ENCODE measurements at places on chromosomes 4 and X.

- DNase-seq: peak; percentile 18
These were observed 44.8 kb downstream of the ATXN3L start for GRCh38 chrX:13275031-13275430.

DNA sequence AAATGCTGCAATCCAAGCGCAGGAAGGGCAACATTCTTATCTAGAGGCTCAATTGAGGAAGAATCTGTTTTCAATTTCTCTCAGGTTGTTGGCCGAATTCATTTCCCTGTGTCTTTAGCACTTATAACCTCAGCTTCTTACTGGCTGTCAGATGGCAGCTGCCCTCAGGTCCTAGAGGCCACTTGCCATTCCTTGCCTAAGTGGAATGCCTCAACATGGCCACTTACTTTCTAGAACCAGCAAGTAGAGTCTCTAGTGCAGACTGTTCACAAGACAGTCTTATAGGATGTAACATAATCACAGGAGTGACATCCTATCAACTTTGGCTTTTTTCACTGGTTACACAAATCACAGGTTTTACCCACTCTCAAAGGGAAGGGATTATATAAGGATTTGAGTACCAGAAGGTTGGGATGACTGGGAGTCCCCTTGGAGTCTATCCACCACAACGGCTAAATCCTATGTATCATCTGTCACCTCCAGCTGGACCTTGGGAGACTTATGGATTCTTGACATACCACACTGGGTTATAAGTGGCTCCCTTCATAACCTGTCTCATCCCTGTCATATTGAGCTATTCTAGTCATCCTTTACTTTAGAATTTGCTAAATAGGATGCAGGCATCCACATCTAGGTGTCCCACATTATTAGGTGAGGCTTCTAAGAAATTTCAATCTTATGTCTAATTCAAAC is 297.9 kb upstream of the CTSO start:
- no peak for DNase-seq

DNA sequence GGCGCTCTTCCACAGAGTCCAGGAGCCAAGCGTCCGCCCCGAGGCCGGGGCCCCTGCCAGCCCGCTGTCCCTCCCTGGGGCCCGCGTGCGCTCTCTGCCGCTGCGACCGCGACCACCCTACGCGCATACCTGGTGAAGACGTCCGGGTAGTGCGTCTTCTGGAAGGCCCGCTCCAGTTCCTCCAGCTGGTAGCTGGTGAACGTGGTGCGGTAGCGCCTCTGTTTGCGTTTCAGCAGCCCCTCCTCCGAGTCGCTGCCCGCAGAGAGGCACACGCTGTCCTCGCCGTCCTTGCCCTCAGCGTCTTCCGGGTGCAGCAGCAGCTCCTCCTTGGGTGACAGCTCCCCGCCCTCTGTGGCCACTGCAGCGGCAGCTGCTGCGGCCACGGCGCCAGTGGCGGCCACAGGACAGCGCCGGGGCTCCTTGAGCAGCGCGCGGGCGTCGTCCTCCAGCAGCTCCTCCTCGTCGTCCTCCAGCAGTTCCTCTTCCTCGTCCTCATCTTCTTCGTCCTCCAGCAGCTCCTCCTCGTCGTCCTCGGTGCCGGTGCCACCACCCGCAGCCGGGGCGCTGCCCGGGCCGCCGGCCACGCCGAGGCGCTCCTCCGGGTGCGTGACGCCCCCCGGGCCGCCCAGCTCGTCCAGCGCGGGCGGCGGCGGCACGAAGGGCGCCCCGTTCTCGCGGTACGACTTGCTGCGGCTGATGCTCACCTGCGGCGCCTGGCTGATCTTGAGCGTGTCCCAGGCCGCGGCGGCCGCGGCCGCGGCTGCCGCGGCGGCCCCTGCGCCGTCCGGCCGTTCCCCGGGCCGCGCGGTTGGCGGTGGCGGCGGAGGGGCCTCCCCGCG is 2.8 kb downstream of the ARX start:
- DNase-seq: no peak

- DNase-seq: no peak
These were observed 147.4 kb downstream of the LDB2 start for GRCh38 chr4:16750882-16751642.

- no peak for DNase-seq
These were observed 3.1 kb upstream of the MTMR1 start for GRCh38 chrX:150690126-150690525.

- DNase-seq: no peak
These were observed 168.5 kb downstream of the FAT4 start for GRCh38 chr4:125483278-125483677.

DNA sequence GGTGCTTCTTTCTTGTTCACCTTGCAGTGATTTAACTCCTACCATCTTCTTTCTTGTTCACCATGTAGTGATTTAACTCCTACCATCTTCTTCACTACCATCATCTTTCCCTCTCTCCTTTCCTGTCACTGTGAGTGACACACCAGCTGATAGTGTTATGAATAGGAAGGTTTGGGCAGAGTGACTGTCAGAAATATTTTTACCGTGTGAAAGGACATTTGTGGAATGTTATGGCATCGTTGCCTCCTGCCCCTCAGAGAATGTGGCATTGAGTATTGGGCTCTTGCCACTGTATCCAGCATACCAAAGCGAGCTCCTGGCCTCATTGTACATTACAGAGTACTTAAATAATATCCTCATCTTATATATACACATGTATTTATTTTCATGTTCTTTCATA is 90.8 kb upstream of the AMOT start:
- DNase-seq: no peak

DNA sequence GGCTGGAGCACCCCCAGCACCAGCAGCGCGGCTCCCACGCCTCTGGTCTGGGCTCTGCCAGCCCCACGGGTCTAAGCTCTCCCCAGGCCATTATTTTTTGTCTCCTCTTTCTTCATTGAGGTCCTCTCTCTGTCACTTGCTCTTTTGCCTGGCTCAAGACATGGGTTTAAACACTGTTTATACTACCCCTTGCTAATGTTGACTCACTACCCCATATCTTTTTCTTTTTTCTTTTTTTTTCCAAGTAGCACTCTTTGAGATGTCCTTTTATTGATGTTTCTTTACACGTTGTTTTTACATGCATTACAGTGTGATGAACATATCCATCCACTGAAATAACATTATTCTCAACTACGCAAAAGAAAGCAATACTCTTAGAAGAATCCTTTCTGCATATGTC is 1.7 kb upstream of the ERVMER34-1 start:
- no peak for DNase-seq

DNA sequence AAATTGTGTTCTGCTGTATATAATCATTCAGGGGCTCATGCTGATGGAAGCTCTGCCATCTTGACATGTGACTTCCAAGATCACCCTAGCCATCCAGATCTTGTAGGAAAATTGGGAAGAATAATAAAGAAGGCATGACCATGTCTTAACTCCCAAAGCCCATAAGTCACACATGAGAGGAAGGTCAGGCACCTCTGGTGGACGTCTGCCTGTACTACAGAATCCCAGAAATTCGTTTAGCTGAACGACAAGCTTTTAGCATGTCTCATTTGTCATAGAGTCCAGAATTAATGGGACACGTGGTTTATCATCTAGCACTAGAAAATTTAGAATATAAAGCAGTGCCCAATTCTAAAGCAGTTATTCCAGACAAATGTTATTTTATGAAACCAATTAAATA is 212.7 kb downstream of the CENPC start:
- DNase-seq: peak; percentile 7

GRCh38 chr4:3867403-3868100 is 101.4 kb downstream of the ADRA2C start:
- no peak for DNase-seq

- no peak for DNase-seq
These were observed at the start of gene XAGE5 for GRCh38 chrX:52811065-52811625. XAGE5 (plus strand) TSS chrX:52811287; CDS start chrX:52812567, 1,280 bp downstream.

DNA sequence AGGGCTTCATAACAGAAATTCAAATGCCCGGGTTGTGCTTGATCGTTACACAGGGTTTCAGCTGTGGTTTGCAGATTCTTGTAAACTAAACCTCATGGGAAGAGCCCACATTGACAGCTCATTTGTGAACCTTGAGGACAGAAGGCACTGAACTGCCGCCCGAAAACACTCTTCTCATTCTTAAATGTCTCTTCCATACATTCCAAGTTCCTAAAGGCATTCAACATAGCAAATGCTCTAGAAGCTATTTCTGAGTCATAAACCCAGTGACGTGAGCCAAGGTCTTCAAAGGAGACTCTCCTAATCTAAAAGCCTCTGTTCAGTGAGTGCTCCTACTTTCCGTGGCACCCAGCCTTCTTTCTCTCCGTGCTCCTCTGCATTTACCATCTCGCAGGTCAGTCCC is 737.8 kb upstream of the FRG1 start:
- no peak for DNase-seq

DNA sequence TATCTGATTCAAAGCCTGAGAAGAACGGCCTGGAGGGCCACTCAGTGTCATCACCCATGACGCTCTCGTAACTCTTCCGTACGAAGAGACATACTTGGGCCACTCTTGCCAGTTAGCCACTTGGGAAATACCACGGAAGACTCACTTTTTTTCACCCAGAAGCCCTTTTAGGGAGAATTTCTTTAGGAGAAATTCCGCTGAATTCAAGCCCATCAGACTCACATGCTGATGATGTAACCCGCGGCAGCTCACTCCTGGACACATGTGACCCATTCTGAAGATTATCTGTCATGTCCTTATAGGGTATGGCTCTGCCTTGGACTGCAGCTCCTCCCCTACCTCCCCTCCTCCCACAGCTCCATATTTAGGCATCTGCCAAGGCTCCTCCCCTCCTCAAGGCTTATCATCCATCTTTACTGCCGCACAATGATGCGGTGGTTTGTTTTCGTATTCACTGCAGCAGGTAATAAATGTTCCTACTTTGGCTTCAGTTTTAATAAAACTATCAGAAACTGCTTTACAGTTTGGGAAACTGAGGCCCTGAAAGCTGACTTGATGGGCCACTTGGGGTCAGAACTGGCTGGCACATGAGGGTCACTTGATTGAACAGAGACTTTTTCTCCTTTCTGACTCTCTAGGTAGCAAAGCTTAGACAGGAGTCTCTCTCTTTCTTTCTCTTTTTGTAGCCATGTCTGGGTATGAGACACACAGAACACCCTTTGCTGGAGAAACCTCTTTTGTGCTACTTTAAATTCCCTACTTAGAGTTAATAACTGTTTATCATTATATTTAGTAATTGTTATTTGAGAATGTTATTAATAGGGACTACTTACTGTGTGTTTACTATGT is 42.1 kb downstream of the RHOH start:
- peak; percentile 52 for DNase-seq

- peak; percentile 7 for DNase-seq
These were observed 843.4 kb downstream of the FSTL5 start for GRCh38 chr4:161320377-161320776.

DNA sequence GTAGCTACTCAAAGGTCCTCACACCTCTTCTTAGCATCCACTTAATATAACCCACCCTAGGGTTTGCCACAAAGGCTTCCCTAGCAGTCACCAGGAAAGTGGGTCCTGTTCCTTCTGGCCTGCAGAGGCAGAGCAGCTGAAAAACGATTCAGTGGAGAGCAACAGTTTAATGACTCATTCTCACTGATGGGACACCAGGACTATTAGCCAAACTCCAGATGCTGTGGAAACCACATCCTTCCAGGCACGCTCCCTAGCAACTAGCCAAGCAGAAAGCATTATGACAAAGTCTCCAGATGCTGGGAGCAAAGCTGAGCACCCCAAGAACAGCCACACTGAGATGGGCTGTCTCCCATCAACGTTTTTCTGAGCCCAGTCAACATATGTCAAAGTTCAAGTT is 30.3 kb upstream of the UTP14A start:
- DNase-seq: no peak

- no peak for DNase-seq
These were observed 279.2 kb upstream of the BOD1L1 start for GRCh38 chr4:13906727-13907126.

DNA sequence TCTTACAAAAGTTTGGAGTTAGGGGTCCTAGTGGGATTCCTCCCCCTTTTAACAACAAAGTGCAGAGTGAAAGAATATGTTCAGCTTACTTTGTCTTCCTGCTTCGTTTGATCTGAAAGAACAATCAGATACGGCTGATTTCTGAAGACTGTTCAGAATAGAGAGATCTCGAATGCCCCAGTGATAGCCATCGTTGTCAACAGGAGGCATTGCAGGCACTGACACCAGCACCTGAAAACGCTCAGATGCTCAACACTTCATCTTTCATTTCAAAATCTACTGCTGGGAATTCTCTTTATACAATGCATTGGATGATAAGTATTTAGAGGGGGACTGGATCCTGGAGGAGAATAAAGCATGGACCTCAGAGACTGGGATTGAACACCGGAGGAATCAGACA is 186.3 kb upstream of the TENM3 start:
- DNase-seq: no peak

- DNase-seq: no peak
These were observed 146.7 kb upstream of the SPOCK3 start for GRCh38 chr4:167380964-167381363.

GRCh38 chr4:87500092-87500462 is 29.1 kb downstream of the SPARCL1 start:
- DNase-seq: no peak

GRCh38 chr4:124946696-124947095 is 234.2 kb upstream of the ANKRD50 start:
- no peak for DNase-seq

GRCh38 chrX:133610056-133610455 is 194.8 kb upstream of the GPC4 start:
- no peak for DNase-seq

DNA sequence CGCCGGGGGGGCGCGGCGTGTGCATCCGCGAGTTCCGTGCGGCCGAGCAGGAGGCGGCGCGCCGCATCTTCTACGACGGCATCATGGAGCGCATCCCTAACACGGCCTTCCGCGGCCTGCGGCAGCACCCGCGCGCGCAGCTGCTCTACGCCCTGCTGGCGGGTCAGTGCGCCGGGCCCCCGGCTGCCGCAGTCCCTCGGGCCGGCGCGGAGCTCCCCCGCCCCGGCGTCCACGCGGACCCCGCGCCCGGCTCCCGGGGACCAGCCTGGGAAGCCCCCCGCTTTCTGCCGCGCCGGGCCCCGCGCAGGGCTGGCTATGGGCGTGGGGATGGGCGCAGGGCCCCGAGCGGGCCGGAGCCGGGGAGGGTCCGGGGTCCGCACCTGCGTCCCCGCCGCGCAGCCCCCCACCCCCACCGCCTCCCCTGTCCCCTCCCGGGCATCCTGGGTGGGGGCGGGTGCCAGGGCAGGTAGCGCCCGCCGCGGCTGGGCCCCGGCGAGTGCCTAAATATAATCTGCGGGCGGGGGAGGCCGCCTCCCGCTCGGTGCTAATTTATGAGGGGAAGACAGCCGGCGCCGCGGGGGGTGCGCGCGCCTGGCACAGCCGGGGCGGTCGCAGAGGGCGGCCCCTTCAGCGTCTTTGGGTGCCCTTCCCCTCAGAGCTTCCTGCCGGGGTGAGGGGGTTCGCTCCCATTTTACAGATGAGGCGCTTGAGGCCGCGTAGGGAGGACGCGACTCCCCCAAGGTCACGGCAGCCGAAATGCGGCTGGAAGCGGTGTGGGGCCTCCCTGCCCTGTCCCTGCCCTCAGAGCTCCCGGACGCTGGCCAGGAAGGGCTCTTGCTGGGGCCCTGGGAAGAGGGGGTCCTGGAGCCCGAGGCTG is 837 bp downstream of the NAT8L start:
- no peak for DNase-seq

DNA sequence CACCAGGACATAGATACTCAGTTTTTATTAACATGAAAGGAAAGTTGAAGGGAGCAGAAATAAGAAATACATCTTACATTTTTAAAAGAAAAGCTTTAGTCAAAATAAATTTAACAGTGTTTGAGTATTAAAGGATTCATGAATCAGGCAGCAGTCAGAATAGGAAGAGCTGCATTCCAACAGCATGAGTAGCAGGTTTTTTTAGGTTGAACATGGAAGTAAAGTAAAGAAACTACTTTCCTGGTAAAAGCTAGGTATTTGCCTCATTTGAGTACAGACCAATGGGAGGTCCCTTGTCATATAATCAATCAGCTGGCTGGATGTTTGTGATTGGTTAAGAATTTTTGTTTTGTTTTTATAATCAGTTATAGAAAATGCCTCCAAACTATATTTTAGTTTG is 645.9 kb upstream of the INTU start:
- no peak for DNase-seq
